ENCODE measurements at places on chromosomes 13 and 19.

GRCh38 chr13:85737952-85738351, 61.3 kb downstream of the SLITRK6 start:
- DNase-seq: no peak

DNA sequence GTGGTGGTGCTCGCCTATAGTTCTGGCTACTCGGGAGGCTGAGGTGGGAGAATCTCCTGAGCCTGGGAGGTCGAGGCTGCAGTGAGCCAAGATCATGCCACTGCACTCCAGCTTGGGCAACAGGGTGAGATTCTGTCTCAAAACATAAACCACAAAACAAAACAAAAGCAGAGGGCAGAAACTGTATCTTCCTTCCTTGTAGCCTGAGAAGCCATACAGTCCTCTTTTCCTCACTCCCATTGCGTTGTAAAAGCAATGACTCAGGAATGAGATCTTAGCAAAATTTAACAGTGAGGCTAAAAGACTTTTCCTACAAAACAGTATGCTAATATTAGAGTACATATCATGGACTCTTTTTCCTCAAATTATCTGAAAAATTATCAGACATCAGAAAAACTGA, 130.9 kb downstream of the SHISA2 start:
- no peak for DNase-seq

DNA sequence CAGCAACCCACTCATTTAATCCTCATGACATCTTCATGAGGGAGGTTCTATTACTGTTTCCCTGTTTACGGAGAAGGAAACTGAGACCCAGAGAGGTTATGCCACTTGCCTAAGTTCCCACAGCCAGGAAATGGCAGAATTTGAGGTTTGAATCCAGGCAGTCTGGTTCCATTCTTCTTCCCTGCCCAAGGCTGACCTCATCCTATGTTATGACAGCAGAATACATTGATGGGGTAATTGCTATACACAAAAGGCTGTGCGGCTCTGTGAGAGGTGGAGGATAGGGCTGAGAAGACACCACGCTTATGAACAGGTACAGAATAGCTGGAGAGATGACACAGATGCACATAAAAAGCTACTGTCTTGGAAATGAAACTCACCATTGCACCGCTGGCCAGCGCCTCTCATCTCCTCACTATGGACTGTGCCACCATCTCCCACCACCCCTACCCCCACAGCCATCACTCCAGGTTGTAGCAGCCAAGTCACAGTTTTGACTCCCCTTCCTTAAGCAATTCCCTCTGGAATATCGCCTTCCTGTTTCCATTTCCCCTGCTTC, 11.5 kb downstream of the MAG start:
- no peak for DNase-seq

DNA sequence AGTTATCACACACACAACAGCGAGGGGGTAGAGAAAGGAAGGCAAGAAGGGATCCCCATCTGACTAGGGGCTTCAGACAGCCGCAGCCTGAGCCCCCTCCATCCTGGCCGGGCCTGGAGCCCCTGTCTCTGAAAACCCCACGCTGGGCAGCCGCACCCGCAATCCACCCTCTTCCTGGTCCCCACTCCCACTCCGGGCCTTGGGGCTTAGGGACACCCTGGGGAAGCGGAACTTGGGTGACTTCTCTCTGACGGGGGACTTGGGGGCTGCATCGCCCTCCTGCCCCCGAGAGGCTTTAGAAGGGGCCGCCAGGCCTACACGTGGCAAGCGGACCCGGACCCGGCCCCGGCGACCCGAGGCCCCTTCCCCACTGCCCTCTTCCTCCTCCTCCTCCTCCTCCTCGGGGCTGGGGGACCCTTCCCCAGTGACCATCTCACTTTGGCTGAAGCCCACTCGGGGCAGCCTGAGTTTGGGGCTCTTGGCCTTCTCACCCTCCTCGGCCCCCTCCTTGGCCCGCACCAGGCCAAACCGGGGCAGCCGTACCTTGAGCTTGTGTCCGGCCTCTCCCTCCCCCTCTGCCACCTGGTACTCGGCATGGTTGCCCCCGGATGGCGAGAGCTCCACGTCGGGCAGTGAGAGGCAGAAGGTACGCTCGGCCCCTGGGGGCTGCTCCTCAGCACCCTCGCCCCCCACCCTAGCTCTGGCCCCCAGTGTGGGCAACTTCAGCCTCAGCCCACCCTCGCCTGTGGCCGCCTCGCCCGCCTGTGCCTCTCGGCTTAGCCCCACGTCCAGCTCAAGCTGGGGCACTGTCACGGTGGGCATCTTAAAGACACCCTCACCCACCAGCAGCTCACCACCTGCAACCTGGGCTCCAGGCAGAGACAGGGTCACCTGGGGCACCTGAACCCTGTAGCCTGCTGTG, 4.2 kb upstream of the HIPK4 start:
- no peak for DNase-seq

DNA sequence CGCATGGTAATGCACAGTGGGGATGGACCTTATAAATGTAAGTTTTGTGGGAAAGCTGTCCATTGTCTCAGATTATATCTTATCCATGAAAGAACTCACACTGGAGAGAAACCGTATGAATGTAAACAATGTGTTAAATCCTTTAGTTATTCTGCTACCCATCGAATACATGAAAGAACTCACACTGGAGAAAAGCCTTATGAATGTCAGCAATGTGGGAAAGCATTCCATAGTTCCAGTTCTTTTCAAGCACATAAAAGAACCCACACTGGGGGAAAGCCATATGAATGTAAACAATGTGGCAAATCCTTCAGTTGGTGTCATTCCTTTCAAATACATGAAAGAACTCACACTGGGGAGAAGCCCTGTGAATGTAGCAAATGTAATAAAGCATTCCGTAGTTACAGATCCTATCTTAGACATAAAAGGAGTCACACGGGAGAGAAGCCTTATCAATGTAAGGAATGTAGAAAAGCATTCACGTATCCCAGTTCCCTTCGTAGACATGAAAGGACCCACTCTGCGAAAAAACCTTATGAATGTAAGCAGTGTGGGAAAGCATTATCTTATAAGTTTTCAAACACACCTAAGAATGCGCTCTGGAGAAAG, 13.8 kb downstream of the ZNF763 start:
- no peak for DNase-seq

DNA sequence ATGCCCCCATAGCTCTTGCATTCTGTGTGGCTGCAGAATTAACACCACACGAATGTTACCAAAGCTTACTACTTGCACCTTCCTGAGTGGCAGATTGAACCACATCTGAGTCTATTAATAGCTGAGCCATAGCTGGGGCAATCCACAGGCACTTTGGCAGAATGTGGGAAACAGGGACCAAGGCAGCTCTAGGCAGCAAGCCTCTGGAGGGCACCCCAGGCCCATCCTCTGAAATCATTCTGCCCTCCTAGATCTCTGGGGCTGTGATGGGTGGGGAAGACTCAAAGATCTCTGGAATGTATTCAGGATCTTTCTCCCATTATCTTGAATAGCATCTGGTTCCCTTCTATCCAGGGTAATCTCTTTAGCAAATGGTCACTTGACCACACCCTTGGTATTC, 139.3 kb downstream of the TNFRSF19 start:
- DNase-seq: no peak

- no peak for DNase-seq
Measured at GRCh38 chr13:94344126-94344818, 135.2 kb downstream of the DCT start.

GRCh38 chr19:17883627-17884410, 12.1 kb downstream of the SLC5A5 start:
- no peak for DNase-seq

DNA sequence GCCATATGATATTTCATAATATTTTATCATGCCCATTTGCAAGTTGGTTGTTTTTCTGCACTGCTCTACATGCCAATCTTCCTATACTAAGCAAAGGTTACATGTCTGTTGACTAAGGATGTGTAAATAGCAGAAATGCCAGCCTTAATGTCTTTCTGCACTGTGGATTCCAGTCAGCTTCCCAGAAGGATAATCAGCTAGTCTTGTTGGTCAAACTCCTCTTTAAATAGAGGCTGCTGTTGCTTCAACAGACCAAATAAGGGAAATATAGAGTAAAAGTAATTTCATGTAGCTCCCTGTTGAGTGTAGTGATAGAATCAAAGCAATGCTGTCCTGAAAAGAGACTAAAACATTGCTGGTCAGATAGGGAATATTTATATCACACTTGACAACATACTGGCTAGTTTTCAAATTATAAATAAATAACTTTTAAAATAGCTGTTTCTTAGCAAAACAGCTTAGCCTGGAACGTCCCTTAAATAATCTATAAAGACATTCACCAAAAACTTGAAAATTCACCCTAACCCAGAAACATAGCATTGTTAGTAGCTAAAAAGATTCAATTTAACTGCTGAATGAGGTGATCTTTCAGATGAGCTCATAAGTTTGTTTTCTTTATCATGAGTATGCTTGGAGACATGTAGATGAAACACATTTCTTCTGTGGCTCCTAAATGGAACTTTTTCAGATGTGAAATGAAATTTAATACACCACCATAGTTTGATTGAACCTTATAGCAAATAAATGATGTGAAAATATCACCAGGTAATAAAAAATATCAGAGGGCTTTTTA, 56.6 kb downstream of the FRY start:
- DNase-seq: peak; percentile 36

DNA sequence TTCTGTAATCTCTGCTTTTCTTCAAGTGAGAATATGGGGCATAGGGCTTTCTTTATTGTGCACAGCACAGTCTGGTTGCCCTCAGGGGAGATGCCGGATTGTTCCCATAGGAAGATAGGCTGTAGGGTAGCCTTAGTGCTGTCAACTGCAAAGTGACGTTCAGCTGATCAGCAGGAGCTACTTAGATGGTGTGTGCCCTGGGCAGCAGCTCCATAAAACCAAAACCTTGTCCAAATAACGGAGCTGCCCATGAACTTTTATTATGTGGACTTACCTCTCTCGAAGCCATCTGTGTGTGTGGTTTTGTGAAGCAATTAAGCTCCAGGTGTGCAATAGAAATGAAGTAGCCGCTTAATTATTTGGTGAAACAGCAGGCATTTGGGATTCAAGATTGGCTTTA, 120.0 kb upstream of the RNF113B start:
- DNase-seq: peak; percentile 69

GRCh38 chr19:6219586-6220290, 60.0 kb downstream of the MLLT1 start:
- DNase-seq: no peak

DNA sequence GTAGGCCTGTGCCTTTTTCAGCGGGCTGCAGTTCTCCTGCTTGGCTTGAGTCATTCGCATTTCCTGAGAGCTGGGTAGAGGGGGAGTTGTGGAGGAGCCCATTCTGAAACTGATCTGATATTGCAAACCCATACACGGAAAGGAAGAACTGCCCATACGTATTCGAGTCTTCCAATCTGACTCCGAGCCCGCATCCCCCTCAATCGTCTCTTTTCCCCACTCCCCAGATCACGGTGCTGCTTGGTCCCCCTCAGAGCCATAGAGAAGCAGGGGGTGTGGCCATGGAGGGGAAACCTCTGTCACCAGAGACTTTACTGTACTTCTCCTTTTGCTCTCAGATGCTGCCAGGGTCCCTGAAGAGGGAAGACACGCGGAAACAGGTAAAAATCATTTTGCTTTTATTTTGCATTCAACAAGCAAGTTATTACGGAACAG, at the start of gene CD22:
TSS of gene CD22 (plus strand) at position 337 of the 435 bp plus-strand sequence. CDS start 2,854 bp downstream, outside the sequence.
- DNase-seq: no peak

- DNase-seq: no peak
Measured at GRCh38 chr19:14333101-14333871, 48.0 kb upstream of the ADGRE5 start.

GRCh38 chr19:46886546-46887239, 25.9 kb downstream of the ARHGAP35 start:
- no peak for DNase-seq

- no peak for DNase-seq
Measured at GRCh38 chr13:97284558-97284957, 62.4 kb downstream of the MBNL2 start.

GRCh38 chr19:1813192-1814182, 1.4 kb upstream of the ATP8B3 start:
- DNase-seq: no peak

DNA sequence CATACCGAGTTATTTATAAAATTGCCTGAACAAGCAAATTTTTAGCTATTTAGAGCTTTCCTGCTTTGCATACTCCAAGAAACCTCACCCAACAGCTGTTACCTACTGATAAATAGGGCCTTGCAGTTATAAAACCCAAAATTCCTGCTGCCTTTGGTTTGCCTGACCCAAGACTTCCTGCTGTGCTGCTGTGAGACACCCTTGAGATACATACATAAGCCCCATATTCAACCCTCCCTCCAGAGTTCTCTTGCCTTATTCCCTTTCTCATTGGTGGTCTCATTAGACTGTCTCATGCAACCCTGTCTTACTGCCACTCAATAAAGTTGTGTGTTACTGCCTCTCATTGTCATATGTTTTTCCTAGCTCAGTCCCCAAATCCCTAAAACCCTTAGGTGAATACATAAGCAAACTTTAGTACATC, 677.6 kb downstream of the UQCRFS1 start:
- DNase-seq: no peak

- peak; percentile 27 for DNase-seq
Measured at GRCh38 chr13:32229443-32229842, 85.7 kb downstream of the ZAR1L start.

DNA sequence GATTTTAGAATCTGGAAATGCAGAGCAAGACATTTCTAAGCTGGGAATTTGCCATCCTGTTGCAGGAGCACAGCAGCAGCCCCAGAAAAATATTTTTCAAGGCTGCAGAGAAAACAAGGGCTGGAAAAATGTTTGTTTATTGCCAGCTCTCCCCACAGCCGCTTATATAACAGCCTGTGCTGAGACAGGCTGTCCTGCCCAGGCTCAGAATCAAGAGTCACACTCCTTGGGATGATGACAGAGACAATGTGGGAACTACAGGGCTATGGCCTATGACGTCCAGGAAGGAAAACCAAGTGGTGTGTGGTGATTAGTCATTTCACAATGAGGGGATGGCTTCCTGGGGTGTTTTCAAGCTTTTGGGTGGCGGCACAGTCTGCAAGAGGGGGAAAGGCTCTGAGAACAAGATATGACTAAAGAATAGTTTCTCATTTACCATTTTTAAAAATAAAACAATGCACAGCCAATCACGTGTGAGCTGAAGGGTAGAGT, 136.3 kb upstream of the SERP2 start:
- DNase-seq: no peak

DNA sequence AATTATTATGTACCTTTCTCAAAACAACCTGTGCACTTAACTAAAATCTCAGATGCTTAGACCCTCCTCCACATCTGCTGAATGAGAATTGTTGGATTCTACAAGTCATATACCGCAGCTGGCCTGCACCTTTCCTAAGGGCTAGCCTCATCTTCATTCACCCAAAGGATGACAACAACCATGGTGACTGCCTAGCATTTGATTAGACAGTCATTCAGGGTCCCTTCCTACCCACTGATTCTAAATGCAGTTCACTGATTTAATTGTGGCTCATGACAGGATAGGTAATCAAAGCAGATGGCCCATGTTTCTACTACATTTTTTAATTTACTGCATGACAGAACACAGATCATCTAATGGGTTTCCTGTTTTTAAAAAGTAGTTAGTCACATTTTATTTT, 551.9 kb upstream of the SLC10A2 start:
- DNase-seq: no peak

GRCh38 chr13:87940776-87941175, 269.6 kb downstream of the SLITRK5 start:
- no peak for DNase-seq
